Ovary (tissue), 10 donors: ENCODE measurements at places on chromosomes 7 and 10.
A peak's percentile ranks its signal among the peaks of the same experiment; 100 is the strongest.

DNA sequence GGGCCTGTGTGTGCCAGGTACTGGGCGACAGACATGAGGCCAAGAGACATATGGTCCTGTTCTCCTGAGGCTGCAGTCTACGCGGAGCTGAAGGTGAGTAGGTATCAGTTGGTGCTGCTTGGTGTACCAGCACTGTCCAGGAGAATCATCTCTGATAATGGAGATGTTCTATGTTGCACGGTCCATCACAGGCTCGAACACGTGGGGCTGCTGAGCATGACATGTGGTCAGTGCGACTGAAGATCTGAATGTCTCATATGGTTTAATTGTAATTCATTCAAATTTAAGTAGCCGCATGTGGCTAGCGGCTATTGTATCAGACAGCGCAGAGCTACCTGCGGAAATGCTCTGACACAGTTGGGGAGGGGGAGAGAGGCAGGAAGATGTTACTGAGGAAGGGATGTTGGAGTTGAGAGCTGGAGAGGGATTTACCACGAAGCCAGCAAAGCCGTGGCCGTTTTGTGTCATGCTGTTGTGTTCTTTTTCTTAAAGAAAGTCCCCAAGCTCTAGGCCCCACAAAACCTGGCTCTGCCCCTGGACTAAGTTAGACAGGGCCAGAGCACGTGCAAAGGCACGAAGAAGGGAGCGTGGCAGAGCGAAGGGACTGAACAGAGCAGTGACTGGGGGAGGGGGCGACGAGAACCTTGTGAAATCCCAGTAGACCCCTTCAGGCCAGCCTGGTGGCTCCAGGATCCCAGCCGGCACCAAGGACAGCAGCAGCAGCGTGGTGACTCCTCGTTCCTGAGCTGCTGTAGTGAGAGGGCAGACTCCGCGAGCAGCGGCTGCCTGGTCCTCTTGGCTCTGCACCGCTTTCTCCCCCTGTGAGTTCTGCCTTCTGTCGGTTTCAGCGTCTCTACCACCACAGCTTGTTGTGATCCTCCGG is 20.0 kb downstream of the SMKR1 start:
- no peak for DNase-seq

- no peak for DNase-seq
Measured at GRCh38 chr10:106771154-106771553, 393.4 kb downstream of the SORCS1 start.

DNA sequence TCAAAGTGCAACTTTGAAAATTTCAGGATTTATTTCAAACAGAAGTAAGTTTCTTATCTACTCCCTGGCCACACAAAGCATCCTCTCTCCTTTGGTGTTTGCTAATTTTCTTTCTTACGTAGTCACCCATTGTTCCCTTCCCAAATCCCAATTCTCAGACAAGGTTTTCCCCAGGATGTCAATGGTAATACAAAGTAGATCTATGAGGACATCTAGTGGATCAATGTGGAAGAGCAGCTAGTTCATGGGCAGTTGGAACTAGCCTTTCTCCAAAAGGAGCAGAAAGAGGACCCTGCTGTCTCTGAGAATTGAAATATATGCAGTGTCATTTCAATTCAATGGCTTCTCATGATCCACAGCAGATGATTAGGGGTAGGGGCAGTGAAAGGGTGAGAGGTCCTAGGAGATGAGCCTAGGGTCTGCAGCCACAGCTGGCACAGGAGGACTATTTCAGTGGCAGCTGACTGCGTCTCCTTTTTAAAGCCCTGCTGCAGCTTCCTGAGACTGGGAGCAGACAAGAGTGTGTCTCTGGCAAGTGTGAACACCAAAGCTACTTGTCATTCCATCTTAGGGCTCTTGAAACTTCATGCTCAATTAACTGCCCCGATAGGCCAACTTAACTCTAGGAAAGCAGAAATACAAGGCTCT is 632.6 kb downstream of the KCNMA1 start:
- no peak for DNase-seq

GRCh38 chr10:99785646-99786045 is 3.2 kb downstream of the ABCC2 start:
- no peak for DNase-seq

GRCh38 chr10:76946270-76946669 is 691.3 kb downstream of the KCNMA1 start:
- DNase-seq: no peak

GRCh38 chr10:12938271-12938670 is 63.2 kb downstream of the CCDC3 start:
- no peak for DNase-seq

GRCh38 chr10:110461530-110461929 is 36.2 kb upstream of the DUSP5 start:
- DNase-seq: no peak

DNA sequence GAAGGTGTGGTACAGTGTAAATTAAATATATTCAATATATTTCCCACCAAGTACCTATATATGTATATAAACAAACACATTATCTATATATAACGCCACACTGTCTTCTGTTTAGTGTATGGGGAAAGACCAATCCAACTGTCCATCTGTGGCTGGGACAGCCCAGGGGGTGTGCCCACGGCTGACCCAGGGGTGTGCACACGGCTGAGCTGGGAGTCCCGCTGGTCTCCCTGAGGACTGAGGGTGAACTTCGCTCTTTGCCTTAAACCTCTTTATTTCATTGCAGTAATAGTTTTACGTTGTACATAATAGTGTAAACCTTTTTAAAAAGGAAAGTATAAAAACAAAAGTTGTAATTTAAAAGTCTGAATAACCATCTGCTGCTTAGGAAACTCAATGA is 6.3 kb downstream of the EN2 start:
- no peak for DNase-seq

- DNase-seq: no peak
Measured at GRCh38 chr10:96666741-96667140, 53.6 kb downstream of the PIK3AP1 start.

GRCh38 chr10:88531392-88532052 is 51.6 kb downstream of the RNLS start:
- DNase-seq: no peak

GRCh38 chr7:73896454-73896853 is 35.5 kb downstream of the TMEM270 start:
- DNase-seq: no peak

DNA sequence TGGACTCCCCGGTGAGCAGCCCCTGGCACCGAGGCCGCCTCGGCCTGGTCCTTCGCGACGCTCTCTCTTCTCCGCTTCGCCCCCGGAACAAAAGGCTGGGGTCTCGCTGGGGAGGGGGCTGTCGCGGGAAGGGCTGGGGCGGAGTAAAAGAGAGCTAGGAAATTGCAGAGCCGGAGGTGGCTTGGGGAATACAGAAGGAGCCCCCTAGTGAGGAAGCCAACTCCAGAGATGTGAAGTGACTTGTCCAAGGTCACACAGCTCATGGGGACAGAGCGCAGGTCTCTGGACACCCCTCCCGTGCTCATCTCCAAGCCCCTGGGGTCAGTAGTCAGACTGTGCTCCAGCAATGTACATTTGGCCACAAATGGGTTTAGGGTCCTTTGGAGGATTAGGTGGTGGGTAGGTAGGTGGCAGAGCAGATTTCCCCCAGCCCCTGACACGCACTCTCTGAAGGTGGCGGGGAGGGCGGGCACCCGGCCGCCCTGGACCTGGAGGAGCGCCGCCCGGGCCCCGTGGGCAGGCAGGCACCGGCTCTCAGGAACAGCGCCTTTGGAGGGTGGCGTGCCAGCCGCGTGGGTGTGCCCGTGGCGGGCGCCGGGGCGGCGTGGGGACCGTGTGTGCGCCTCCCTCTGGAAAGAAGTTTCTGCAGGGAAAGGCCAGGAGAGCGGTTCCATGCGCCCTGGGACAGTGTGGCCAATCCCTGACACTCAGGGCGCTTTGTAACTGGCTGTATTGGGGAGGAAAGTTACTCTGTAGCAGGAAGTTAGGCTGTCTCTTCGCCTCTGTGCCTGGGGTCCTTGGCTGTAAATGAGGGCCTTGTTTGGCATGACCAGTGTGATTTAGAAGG is 910 bp downstream of the WIPF3 start:
- peak; percentile 69 for DNase-seq

GRCh38 chr10:101670635-101671034 is 24.3 kb downstream of the FBXW4 start:
- DNase-seq: no peak

DNA sequence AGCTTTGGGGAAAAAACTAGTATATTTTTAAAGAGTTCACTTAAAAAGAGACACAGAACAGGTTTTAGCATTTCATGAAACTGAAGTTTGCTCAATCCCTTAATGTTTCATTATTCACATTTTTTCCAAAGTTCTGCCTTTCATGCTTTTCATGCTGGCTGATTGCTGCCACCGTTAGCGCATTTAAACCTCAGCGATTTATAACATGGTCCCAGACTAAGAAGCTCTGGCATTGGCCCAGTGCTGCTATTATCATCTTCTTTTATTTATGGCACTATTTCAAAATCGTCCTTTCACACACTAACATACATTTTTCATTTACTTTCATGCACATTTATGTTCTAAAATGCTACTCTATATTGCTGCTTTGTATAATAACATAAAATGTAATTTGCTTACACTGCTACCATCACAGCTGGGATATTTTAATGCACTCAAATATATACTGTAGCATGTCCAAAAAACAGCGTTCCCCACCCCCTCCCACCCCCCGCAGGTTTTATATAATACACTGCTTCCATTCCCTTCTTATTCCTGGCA is 141.9 kb downstream of the MPP7 start:
- no peak for DNase-seq

GRCh38 chr10:35852721-35853120 is 210.6 kb upstream of the FZD8 start:
- DNase-seq: no peak
